ENCODE measurements at places on chromosomes 16 and 17.

GRCh38 chr17:2909846-2910234 is 113.6 kb downstream of the RAP1GAP2 start:
- no peak for DNase-seq

DNA sequence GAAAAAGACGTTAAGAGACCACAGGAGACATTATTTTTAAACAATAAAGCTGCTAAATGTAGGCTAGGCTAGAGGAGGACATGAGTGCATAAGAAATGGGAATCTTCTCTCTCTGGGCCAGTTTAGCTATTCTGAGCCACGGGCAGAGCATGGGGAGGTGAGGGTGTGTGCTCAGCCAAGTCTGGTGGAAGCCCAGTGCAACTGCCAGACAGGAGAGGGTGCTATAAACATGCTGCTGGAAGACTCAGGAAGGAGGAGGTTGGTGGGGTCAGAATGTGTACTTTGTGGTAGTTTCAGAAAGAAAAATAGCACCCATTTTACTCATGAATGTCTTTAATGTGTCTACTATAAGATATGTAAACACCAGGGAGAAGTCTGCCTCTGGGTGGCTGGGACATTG is 5.9 kb upstream of the SDK2 start:
- peak; percentile 11 for DNase-seq

- DNase-seq = no peak
These were observed 59.2 kb downstream of the TBC1D16 start for GRCh38 chr17:79976451-79976850.

DNA sequence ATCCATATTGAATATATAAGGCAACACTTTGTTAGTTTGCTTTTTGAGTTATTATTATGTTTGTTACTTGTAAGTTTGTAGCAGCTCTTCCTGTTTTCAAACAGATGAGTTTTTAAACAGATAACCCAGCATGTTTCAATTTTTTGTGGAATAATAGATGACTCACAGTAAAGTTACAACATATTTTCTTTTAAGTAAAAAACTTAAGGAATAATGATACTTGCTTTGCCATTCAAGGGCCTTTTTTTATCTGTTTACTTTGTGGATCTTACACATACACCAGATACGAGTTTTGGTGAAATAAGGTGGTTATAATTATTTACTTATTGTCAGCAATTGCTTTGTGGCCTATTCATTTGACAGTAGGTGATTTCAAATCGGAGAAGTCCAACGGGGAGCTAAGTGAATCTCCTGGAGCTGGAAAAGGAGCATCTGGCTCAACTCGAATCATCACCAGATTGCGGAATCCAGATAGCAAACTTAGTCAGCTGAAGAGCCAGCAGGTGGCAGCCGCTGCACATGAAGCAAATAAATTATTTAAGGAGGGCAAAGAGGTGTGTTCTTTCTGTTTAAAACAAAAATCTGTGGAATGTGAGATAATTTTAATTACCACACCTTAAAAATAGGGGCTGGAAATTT is 66.3 kb downstream of the BPTF start:
- no peak for DNase-seq

GRCh38 chr16:928526-928925 is 42.3 kb downstream of the LMF1 start:
- DNase-seq = no peak
